Activated T-helper 1 cell treated with anti-CD3 and anti-CD28 coated beads, Interleukin-12 subunit alpha, Interleukin-12 subunit beta, Interleukin-2, Interleukin-4 antibody, amounts not matched to agents 30 ng/mL and 10 ng/mL and 1 ng/mL, durations not matched to agents 14 hours and 24 hours and 36 hours (primary cell): ENCODE measurements at places on chromosomes 7 and 10.

GRCh38 chr7:40726559-40726958 is 591.8 kb downstream of the SUGCT start:
- no peak for DNase-seq

GRCh38 chr7:55532150-55532917 is 40.0 kb downstream of the VOPP1 start:
- DNase-seq, result no peak

GRCh38 chr10:8967061-8967460 is 912.6 kb downstream of the GATA3 start:
- no peak for DNase-seq

DNA sequence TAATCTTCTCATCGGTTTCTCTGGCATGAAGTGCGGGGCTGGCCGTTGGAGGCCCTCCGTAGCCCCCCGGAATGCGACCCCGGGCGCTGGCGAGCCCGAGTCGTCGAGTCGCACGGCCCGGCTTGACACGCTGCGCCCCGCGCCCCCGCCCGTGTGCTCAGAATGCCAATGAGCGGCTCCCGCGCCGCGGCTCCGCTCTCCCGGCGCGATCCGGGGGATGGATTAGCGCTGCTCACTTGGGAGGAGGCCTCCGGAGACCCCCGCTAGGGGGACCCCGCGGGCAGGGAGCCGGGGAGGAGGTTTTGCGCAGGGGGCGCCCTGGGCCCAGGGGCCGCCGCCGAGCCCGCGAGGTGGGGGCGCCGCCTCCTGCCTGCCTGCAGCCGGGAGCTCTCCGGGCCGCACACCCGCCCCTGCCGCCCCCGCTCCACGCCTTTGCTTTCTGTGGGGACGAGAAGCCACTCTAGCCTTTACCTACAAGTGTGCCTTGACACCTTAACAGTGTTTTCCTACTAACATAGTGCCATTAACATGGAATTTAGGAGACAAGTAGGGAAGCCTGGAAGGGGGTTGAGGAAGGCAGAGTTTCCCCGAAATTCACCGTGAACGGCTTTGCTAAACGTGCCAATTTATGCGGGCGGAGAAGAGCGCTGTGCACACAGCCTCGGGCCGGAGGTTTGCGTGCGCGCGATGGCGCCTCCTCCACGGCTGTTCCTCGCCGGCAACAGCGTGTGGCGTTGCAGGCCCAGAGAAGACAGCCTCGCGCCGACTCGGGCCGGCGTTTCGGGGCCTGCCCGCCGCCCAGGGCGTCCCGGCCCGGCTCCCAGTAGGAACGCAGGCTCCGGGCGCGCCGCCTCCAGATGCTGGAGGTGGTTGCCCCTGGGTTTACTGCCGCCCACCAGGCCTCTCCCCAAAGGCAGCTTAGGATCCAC is 7.1 kb downstream of the SHH start:
- DNase-seq, result peak; percentile 33

- no peak for DNase-seq
Observed at GRCh38 chr10:61937631-61938351, 36.3 kb downstream of the ARID5B start.

DNA sequence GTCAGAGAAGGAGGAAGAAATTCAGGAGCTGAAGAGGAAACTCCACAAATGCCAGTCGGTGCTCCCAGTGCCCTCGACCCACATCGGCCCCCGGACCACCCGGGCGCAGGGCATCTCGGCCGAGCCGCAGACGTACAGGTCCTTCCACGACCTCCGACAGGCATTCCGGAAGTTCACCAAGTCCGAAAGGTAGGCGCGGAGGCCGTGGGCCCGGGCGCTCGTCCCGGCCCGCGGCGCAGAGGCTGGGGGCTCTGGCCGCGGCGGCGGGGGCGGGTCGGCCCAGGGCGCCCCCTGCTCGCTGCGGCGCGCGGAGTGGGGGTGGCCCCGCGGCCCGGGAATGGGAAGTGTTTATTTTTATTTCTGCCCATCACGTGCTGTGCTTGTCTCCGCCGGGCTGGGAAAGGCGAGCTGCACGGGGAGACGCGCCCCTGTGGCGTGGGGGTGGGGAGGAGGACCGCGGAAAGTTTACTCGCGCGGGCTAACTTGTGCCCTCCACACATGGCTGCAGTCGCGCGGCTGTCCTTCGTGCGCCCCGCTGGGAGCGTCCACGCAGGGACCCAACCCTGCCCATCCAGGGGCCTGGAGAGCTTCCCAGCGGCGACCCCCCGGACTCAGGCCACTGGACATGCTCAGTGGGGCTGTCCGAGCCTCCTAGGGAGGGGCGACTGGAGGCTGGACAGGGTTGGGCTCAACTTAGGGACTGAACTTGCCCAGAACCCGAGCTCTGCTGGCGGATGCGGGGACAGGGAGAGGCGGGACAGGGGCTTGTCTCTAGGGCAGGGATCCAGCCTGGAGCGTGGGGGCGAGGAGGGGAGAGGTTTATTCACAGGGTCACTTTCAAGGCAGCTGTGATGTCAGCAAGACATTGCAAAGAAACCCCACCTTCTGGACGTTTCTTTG is 82.6 kb upstream of the PRKG1 start:
- DNase-seq, result no peak

- DNase-seq, result peak; percentile 5
Observed at GRCh38 chr10:24360282-24361127, 151.6 kb downstream of the KIAA1217 start.

- DNase-seq, result no peak
Observed at GRCh38 chr10:103295374-103296015, 18.6 kb downstream of the INA start.

DNA sequence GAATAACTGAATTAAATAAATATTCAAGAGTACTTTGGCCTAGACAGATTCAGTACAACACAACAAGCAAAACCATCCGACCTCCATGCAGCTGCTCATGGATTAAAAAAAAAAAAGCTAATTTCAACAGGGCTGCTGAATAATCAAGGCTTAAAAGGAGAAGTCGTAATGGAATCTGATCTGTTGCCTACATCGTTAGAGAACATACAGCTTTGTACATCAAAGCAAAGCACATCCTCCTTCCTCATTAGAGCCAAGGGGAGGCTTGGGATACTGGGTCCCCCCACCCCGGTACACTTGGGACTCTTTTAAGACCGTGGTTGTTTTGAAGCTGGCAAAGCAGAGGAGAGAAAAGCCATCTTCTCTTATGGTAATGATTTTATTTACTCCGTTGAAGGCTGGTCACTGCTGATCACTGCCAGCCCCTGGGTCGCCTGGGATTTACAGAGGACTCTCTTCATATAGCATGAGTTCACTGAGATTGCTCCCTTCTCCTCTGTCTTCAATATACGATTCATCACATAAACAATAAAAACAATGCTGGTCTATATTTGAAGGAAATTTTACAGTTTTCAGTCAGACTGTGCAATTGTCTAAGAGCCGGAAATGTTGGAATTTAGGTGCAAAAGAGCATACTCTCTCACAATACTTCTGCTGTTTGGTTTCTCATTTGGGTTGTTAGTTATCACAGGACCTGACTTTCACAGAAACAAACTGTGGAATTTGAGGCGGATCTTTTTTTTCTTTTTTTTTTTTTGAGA is 148.8 kb downstream of the FAM107B start:
- no peak for DNase-seq

- no peak for DNase-seq
Observed at GRCh38 chr10:131478377-131478989, 167.0 kb upstream of the TCERG1L start.

DNA sequence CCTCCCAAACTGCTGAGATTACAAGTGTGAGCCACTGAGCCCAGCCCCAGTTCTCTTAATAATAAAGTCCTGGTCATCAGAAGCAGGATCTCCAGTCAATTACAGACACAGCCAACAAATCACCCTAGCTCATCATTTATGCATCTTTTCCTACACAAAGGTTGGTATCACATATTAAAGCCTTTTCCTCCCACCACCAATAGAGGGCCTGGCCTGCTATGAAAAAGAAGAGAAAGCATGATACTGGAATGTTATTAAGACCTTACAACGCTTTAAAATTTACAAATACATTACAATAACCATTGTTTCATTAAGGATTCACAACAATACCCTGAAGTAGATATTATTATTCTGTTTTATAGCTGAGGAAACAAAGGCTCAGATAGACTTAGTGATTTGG is 25.9 kb downstream of the VAX1 start:
- DNase-seq, result no peak

DNA sequence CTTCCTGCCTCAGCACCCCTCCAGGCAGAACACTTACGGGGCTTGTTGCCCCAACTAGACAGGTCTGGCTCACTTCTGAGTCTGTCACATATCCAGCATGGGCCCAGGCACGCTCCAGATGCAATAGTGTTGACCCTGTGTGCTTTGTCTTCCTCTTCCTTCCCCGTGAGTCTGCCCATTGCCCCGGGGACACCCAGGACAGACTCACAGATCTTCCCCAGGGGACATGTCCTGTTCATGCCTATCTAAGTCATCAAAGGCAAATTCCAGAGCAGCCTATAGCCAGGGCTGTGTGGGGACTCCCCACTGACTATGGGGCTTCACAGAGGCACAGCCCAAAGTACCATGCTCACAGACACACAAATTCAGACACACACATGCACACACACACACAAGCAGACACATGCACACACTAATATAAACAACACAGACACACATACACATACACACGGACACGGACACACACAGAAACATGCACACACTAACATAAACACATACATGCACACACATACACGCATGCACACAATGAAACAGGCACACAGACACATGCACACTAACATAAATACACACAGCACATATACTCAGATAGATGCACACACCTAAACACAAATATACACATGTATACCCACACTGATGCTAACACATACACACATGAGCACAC is 175.8 kb downstream of the KCNMA1 start:
- no peak for DNase-seq

- no peak for DNase-seq
Observed at GRCh38 chr10:102982296-102982695, 64.2 kb downstream of the CNNM2 start.

DNA sequence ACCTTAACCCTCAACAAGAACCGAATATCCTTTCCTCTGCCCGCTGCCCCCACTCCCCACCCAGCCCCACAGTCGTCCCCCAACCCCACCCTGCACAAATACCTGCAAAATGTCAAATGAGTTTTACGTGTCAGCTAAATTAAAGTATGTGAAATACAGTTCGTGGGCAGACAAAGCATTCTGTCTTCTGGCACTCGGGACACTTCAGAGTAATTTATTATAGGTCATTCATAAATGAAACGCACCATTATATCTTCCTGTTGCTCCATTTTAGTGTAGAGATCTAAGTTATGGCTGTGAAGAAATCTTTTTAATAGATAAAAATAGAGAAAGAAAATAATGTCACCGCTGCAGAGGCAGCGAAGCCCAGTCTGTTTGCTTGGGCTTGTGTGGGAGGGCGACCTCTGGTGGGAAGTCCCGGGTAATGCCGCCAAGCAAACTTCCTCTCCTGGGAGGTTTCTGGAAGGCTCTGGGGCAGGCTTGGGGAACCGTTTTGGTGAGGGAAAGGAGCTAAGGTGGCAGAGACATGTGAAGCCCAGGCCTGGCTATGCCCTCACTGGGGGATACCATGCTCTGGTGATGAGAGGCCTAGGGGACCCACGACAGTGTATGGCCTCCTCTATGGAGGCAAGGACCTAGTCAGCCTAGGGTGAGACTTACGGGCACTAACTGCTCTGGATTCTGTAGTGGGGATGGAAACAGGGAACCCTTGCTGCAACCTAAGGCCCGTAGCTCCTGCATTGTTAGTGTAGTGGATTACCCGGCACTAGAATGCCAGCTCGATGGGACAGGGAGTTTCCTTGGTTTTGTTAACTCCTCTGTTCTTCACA is 604.9 kb downstream of the LRMDA start:
- peak; percentile 5 for DNase-seq

DNA sequence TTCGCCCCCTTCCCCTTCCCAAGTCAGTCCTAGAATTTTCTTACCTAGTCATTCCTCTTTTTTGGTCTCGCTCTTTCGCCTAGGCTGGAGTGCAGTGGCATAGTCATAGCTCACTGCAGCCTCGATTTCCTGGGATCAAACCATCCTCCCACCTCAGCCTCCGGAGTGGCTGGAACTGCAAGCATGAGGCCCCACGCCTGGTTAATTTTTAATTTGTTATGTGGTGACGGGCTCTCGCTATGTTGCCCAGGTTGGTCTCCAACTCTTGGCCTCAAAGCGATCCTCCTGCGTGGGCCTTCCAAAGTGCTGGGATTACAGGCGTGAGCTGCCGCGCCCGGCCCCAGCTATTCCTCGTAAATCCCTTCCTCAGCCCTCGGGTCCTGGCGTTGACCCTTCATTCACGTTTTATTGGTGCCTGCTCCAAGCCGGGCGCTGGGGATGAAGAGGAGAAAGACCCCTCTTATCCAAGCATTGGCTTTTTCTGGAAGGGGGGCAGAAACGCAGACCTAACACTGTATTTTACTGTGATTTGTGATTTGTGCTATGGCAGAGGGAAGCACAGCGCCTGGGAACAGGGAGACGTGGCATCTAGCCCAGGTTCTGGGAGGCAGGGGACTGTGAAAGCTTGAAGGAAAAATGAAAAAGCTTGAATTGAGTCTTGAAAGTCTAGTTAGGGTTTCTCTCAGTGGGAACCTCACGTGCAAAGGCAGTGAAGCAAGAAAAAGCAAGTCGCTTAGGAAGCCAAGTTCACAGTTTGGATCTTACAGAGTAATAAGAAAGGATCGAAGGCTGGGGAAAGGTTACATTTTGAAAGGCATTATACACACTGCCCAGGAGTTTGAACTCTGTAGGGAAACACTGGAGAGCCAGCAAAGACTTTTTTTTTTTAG is 516 bp downstream of the ZNHIT1 start:
- no peak for DNase-seq

- no peak for DNase-seq
Observed at GRCh38 chr7:47949703-47950102, 1.4 kb upstream of the PKD1L1 start.
